ENCODE measurements at places on chromosomes 6 and 20.

- no peak for DNase-seq
Measured at GRCh38 chr6:56842686-56843475, 112.0 kb upstream of the BEND6 start.

GRCh38 chr20:30286157-30286556, 971.3 kb upstream of the DEFB115 start:
- no peak for DNase-seq

- no peak for DNase-seq
Measured at GRCh38 chr20:19588732-19589131, 169.3 kb upstream of the RIN2 start.

DNA sequence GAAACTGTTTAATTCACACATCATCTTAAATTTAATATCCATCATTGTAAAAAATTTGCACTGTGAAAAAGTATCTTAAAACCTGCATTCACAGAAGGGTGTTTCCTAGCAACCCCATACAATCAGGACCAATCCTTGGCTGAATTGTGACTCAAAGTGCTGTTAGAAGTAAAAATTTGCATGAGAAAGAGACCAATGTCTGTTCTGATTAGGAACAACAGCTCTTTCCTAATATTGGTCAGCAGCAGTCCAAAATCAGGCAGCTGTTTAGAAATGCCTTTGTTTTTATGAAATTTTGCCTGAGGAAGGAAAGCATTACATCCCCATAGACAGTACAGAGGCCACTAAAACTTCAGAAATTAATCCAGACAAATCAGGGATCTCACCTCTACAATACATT, 987.0 kb downstream of the HACE1 start:
- DNase-seq, result no peak

- no peak for DNase-seq
Measured at GRCh38 chr6:168371185-168371584, 51.6 kb upstream of the DACT2 start.

GRCh38 chr6:110328259-110328658, 29.9 kb downstream of the METTL24 start:
- DNase-seq, result no peak

DNA sequence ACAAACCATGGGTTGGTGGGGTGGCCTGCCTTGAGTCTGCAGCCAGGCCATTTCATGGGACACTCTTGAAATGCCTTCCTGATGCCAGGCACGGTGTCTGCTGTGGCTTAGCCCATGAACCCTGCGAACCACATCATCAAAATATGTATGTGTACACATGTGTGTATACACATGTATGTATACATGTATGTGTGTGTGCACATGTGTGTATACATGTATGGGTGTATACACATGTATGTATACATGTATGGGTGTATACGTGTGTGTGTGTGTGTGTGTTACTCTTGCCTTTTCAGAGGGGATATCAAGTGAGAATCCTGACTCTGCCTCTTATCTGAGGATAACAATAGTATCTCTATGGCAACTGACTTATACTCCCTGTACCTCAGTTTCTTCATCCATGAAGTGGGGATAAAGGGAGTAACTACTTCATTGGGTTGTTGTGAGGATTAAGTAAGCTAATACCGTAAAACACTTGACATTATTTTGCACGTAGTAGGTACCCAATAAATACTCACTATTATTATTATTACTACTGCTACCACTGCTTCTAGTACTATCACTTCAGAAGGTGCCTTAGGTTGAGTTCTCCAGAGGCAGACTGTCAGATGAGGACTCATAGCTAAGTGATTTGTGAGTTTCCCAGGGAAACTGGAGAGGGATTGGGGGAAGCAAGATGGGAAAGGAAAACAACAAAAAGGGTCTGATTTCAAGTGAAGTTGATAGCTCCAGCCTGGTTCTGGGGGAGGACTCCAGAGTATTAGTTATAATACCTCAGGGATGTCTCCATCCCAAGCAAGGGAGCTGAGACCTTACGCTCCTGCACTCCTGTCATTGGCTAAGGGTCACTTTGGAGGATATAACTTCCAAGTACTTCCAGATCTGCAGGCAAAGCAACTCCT, 110.5 kb downstream of the VEGFA start:
- no peak for DNase-seq

DNA sequence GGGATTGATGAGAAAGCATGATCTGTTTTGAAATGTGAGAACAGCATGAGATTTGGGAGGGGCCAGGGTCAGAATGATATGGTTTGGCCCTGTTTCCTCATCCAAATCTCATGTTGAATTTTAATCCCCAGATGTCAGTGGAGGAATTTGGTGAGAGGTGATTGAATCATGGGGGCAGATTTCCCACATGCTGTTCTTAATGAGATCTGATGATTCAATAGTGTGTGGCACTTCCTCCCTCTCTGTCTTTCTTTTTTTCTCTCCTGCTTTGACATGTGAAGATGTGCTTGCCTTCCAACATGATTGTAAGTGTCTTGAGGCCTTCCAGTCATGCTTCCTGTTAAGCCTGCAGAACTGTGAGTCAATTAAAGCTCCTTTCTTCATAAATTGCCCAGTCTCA, 1060.3 kb upstream of the CITED2 start:
- DNase-seq, result no peak

- DNase-seq, result no peak
Measured at GRCh38 chr6:139533573-139534471, 159.4 kb upstream of the CITED2 start.

- DNase-seq, result no peak
Measured at GRCh38 chr6:15359335-15359862, 113.5 kb downstream of the JARID2 start.

GRCh38 chr6:149044528-149044927, 273.0 kb upstream of the TAB2 start:
- DNase-seq, result no peak

GRCh38 chr6:38517005-38517404, 122.7 kb downstream of the BTBD9 start:
- no peak for DNase-seq

DNA sequence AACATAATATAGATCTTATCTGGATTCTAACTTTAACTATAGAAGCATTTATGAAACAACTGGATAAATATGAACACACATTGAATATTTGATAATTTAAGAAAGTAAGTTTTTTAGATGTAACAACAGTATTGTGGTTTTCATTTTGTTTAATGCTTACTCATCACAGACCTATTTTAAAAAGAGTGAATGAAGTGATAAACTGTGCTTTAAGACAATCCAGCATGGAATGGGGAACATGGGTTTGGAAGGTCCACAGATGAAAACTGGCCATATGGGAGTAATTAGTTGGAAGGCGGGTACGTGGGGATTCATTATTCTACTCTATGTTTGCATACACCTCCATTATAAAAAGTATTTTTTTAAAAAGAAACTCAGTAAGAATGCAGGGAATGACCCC, 21.2 kb downstream of the EPB41L2 start:
- no peak for DNase-seq

GRCh38 chr6:12081771-12082170, 69.7 kb downstream of the HIVEP1 start:
- DNase-seq, result no peak

- DNase-seq, result no peak
Measured at GRCh38 chr6:167828325-167828956, 1.7 kb downstream of the AFDN start.

DNA sequence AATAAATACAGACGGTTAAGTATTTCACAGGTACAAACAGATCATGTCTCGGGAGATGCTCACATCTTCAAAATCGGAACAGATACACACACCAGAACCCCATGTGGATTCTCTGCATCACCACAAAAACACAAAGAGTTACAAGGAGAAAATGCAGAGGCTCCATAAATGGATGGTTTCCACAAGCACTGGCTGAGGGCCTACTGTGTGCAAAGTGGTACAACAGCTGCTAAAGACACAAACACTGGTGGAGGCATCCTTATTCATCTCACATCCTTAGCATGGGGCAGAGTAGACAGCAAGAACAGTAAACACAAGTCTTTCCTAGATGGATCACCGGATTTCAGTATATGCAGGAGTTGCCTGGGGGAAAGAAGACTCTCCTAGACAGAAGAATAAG, 88.8 kb downstream of the DTNBP1 start:
- DNase-seq, result no peak

DNA sequence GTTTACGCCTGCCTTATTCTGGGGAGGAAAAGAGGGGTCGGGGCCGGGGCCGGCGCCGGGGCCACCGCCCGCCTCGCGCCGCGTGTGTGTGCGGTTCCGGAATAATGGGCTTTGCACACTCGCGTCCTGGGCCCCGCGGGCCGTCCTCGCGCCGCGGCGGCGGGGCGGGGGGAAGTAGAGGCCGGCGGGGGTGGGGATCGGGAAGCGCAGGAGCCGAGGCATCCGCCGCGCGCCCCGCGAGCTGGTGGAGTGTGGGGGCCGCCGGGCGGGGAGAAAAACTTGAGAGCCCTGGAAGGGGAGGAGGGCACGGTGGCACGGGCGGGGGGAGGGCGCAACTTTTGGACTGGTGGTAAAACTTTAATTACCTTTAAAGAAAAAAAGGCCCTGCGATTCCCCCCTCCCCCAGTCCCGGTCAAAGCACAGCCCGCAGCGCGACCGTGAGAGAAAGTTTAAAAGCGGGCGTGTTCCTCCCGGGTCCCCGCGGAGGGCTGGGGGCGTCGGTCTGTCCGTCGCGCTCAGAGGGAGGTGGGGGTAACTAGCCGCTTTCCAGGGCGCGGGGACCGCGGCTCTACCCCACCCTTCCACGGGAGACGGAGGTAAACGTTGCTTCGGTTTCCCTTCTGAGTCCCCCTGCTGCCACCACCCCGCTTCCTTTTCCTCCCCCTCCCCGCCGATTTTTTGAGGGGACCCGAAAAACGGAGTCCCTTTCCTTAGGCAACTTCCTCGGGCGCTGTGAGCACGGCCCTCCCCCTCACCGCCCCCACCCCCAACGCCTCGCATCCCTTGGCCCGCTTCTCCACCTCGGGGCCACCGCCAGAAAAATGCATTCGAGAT, 1.9 kb downstream of the L3MBTL3 start:
- DNase-seq, result peak; percentile 42

GRCh38 chr6:5172041-5172653, 87.0 kb downstream of the PPP1R3G start:
- DNase-seq, result no peak

DNA sequence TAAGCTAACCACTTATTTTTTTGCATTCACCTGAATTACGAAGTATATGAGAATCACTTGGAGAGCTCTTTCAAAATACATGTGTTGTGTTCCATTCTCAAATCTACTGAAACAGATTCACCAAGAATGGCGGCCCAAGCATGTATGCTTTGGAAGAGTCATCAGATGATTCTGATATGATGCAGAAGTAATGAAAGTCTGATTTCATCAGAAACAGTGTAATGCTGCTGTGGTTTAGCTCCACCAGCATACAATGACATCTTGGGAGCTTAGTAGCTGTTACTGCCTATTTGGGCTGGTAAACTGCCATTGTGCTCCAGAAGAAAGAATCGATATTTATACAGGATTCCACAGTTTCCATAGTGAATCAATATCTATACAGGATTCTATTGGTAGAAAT, 52.9 kb downstream of the UBR2 start:
- no peak for DNase-seq

DNA sequence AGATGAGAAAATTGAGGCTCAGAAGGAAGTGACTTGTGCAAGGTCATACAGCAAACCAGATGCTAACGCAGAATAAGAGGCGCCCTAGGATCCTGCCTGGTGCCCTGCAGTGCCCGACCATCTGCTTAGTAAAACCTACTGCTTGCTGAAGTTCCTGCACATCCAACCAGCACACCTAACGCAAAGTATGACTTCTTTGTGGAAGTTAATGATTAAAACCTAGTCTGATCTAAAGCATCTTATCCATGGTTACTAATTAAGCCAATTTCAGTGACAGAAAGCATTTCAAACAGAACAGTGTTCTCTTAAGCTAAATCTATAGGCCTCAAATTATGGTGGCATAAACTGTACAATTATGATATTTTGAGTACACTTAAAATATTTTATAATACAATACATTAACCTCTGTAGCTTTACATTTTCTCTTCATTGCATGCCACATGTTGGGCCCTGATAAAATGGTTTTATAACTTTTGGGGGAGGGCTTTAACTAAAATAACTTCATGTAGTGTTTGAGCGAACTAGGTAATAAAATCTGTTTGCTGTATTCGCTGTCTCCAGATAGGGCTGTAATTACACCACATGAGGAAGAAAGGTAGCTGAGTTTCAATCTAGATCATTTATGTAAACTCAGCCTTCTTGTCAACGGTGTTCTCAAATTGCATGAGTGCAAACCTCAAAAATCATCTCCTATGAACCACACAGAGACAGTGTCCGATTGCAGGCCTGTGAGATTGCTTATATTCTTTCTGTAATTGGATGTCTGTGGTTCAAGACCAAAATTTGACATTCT, 37.5 kb upstream of the BEND3 start:
- no peak for DNase-seq

- DNase-seq, result no peak
Measured at GRCh38 chr6:45212976-45213375, 115.2 kb upstream of the RUNX2 start.

- no peak for DNase-seq
Measured at GRCh38 chr6:99091985-99092384, 144.2 kb upstream of the FBXL4 start.

DNA sequence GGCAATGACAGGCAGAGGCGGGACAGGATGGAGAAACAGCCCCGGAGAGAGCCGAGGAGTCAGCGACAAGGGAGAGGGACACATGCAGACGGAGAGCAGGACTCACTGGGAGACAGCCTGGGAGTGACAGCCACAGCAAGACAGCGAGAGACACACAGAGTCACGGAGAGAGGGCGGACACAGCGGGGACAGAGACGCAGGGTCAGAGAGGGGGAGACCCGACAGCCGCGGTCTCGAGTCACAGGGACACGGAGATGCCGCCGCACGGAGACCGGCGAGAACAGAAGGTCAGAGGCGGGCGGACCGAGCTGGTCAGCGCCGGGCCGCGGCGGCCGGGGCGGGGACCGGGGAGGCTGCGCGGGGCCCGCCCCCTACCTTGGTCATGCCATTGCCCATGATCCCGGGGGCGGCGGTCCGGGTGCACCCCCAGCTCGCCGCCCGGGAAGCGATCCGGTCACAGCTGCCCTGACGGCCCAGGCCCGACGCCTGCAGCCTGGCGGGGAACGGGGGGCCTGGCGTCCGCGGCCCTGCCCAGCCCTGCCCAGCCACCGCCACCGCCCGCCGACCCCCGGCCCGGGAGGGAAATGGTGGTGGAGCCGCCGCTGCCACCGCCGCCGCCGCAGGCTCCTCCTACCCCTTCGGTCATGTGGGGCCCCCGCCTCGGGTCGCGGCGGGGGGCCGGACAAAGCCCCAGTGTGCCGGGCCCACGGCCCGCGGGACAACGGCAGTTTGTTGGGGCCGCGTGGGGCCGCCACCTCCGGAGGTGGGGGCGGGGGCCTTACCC, at the start of the genes DUSP15 and TTLL9:
Gene DUSP15, minus strand, starts transcription at position 586 of the 784 bp plus-strand sequence. Its CDS starts 190 bp downstream, at position 396.
Gene TTLL9, plus strand, starts transcription at position 693 of the 784 bp plus-strand sequence. CDS start 493 bp downstream, outside the sequence.
- DNase-seq, result no peak

All from effector CD4-positive, alpha-beta T cell (primary cell).